ENCODE measurements at places on chromosomes 2 and 18.

DNA sequence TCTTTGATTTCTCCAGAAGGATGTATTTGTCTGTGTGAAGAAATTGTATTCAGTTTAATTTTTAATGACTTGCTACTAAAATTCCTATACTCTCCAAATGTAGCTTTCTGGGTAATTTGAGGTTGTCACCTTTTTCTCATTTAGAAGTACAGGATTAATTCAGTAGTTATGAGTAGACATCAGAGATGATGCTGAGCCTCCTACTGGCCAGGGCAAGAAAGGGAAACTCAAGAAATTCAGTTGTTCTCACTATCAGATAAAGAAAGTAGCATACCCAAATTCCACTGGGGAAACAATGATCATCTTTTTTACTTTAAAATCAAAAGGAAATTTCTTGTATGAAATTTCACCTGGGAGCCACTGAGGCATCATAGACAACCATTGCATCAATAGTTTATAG, 199.4 kb downstream of the SATB2 start:
- no peak for DNase-seq

DNA sequence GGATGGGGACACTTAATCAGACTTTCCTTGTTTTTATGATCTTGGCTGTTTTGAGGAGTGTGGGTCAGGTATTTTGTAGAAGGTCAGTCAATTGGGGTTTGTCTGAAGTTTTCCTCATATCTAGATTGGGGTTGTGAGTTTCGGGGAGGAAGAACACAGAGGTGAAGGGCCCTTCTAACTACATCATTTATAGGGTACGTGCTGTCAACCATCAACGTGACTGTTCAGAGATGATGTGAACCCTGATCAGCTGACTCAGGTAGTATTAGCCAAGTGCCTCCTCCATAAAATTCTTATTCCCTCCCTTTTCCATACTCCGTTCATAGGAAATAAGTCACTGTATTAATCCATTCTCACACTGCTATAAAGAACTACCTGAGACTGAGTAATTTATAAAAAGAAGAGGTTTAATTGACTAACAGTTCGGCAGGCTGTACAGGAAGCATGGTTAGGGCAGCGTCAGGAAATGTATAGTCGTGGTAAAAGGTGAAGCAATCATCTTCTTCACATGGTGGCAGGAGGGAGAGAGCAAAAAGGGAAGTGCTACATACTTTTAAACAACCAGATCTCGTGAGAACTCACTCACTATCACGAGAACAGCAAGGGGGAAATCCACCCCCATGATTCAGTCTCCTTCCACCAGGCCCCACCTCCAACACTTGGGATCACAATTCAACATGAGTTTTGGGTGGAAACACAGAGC, 547.1 kb upstream of the LINC00305 start:
- DNase-seq, result no peak

DNA sequence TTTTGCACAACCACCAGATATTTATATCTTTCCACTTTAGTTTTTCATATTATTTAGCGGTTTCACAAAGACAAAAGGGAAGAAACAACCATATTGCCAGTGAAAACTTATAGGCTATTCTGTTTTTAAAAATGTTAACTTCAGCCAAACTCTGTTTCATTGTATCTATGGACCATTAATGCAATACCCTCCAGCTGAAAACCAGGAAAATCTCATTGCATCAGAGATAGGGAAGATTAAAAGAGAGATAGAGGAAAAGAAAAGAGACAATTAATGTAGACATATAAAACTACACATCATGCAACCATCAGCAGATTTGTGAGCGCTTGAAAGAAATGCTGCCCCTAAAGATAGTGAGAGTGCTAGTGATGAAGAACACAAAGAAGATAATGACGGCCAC, 970.2 kb downstream of the ERBB4 start:
- no peak for DNase-seq

DNA sequence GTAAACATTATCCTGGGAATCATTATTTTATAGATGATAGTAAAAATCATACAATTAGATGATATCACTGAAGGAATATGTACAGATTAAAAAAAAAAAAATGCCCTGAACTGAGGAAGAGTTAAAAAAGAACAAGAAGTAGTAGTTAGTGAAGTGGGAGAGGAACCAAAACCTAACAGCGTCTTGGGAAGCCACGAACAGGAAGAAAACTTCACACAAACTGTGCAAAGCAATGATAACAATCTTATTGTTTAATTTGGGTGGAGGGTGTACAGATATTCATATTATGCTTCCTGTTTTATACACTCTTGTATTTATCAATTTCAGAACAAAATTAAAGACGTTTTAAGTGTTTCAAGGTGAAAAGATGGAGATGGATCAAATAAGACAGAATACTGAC, 3.5 kb downstream of the HEATR5B start:
- DNase-seq, result no peak

DNA sequence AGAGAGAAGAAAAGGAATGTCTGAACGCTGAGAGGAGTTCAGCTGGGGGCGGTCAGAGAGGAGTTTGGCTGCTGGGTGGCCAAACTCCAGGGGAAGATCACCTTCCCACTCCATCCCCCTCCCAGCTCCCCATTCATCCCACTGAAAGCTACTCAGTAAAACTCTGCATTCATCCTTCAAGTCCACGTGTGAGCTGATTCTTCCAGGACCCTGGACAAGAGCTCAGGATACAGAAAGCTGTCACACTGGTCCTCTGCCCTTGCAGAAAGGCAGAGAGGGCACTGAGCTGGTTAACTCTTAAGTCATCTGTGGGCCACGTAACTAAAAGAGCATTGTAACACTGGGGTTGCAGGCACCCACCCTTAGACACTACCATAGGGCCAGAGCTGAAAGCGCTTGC, 132.1 kb upstream of the ARL4C start:
- DNase-seq, result no peak

DNA sequence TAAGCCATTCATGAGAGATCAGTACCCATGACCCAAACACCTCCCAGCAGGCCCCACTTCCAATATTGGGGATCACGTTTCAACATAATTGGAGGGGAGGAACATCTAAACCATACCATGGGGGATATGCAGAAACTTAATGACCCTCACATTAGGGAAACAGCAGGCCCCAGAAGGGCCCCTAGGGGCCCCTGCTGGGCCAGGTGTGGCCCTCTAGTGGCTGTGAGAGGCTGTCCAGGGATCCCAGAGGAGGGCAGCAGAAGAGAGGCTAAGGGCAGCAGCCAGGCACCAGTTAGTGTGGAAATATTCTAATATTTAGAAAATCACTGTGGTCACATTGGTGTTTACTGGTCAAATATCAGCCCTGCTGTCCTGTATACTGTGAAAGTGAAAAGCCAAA, 49.3 kb upstream of the ANKRD44 start:
- DNase-seq, result no peak

GRCh38 chr2:37456479-37456878, 112.0 kb downstream of the QPCT start:
- no peak for DNase-seq

DNA sequence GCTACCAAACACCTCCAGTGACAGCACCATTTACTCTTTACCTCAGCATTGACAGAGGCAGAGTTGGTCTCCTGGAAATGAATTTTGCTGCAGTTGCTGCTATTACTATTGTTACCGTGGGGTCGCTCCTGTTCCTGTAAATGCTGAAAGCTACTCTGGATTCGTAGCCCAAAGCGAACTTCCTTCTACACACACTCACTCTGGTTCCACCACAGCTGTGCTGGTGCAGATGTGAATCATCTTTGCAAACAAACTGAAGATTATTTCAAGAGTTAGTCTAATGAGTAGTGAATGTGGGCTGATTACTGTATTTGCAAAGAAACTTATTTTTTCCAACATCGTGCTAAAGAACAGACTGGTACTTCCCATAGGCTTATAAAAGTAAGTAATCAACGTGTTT, 304.0 kb downstream of the LPIN1 start:
- DNase-seq, result no peak

DNA sequence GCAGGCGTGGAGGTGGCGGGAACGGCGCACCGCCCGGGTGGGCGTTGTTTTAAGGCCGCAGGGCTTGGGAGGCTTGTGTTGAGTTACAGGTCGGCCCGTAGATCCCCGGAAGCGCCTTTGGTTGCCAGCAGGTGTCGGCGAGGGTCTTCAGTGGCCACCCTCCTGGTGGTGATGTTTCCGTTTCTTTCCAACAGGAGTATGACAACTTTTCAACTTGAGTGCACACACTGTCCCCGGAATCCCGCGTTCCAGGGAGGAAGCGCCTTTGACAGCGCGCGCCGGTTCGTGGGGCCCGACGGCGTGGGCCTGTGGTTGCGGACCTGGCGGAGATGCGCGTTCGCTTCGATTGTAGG, 1.0 kb upstream of the HDAC4 start:
- DNase-seq, result peak; percentile 9

- no peak for DNase-seq
Observed at GRCh38 chr2:22062679-22063078, 938.9 kb downstream of the TDRD15 start.

DNA sequence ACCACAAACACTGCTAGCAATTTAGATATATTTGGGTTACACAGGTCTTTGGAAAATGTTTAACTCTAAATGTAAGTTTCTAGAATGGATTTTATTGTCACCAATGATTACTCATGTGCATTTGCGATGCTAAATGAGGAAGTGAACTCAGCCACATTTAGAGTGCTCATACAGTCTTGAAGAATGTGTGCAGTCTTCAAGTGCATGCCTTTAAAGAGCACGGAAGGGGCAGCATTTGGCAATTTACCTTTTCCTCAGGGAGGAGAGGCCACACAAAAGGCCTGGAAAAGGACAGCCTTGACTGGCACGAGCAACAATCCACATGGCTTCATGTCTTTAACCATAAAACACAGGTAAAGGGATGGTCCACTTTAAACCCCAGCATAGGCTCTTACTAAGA, 78.5 kb upstream of the STK17B start:
- DNase-seq, result no peak

- no peak for DNase-seq
Observed at GRCh38 chr2:127887776-127888130, 2.0 kb upstream of the AMMECR1L start.

- peak; percentile 11 for DNase-seq
Observed at GRCh38 chr2:209556354-209556961, 132.6 kb downstream of the MAP2 start.

DNA sequence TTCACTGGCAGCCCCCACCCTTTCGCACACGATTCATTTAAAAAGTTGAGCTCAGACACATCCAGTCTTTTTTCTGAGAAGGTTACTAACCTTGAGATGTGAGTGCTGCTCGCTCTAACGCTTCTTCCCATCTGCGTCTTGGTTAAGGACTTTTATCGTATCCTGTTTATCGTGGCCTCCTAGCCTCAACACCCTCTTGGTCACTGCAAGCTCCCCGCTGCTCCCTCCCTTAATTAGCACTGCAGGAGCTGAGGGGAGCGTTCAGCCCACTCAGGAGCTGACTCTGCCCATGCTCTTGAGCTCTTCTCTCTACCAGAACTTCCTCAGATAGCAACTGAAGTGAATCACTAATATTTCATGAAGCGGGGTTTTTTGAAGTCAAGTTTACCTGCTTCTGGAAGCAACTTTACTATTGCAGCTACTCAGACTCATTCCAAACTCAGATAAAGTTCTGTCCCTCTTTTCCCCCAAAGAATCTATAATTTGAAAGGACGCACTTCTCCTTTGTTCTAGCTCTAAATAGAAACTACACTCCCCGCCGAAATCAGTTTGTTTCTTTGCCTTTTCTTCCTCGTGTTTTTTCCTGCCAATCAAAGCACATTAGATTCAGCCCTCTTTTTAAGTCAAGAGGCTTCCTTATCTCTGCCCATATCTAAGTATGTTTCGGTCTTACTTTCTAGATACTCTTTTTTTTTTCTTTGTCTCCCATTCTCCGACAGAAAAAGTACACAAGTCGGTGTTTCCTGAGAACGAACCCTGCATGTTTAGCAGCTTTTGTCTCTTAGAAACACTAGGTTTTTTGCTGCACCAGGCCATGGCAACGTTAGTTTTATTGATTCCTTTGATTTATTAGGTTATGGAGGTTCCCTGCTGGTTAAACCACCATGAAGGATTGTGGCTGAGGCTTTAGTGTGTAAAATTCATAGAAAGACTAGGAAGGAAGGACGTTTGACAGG, 9.3 kb upstream of the CD226 start:
- no peak for DNase-seq

- no peak for DNase-seq
Observed at GRCh38 chr2:72271766-72272641, 124.3 kb upstream of the CYP26B1 start.

- DNase-seq, result no peak
Observed at GRCh38 chr2:194096402-194096801, 1560.6 kb upstream of the SLC39A10 start.

DNA sequence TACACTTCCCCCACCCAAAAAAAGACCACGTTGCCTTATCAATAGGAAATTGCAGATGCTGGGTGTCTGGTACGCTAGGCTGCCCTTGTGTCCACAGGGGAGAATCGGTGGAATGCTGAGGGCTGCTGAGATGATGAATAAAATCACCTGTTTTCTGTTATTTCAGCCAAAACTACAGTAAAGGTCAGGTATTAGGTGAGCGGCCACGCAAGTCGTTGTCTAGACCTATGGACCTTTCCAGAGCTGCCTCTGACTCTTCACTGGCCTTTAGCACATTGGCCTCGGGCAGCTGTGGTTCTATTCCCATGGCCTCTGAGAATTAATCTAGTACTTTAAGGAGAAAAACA, 89.6 kb downstream of the MTCL1 start:
- DNase-seq, result no peak

GRCh38 chr2:152558158-152558984, 158.9 kb downstream of the PRPF40A start:
- peak; percentile 70 for DNase-seq

- no peak for DNase-seq
Observed at GRCh38 chr2:226354434-226354833, 445.2 kb downstream of the IRS1 start.

- DNase-seq, result no peak
Observed at GRCh38 chr2:219045937-219046550, 4.7 kb upstream of the CFAP65 start.

DNA sequence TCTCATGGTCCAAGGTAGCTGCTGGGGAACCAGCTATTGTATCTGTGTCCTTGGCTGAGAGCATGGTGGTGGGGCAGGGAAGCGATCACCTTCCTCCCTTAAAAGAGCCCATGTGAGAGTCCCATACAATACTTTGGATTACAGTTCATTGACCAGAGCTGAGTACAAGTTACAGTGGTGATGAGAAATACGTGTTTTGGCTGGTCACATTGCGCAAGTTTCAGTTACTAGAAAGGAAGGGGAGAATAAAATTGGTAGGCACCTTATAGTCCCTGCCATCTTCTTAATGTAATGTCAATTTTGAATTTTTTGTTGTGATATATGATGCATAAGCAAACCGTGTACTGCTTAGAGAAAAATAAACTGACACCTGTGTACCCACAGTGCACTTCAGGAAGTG, 67.7 kb downstream of the ZNF407 start:
- no peak for DNase-seq

GRCh38 chr2:165898381-165898780, 55.2 kb downstream of the TTC21B start:
- DNase-seq, result no peak

GRCh38 chr2:235141411-235142128, 189.8 kb downstream of the SH3BP4 start:
- no peak for DNase-seq

- DNase-seq, result no peak
Observed at GRCh38 chr2:2919026-2919425, 458.6 kb downstream of the EIPR1 start.

GRCh38 chr2:188970211-188970610, 4.0 kb upstream of the COL3A1 start:
- DNase-seq, result no peak

GRCh38 chr2:119088416-119088815, 70.1 kb downstream of the C1QL2 start:
- DNase-seq, result no peak

- no peak for DNase-seq
Observed at GRCh38 chr18:11108947-11109346, 40.4 kb downstream of the PIEZO2 start.

- peak; percentile 5 for DNase-seq
Observed at GRCh38 chr2:152718909-152719645, 657 bp downstream of the ARL6IP6 start.
